ENCODE measurements at places on chromosomes 3 and 15.

GRCh38 chr3:191426311-191426710, 34.7 kb upstream of the PYDC2 start:
- no peak for DNase-seq

GRCh38 chr3:72995337-72995736, 1.3 kb upstream of the PPP4R2 start:
- DNase-seq: no peak

GRCh38 chr15:99283717-99284116, 32.4 kb downstream of the LRRC28 start:
- peak; percentile 15 for DNase-seq

DNA sequence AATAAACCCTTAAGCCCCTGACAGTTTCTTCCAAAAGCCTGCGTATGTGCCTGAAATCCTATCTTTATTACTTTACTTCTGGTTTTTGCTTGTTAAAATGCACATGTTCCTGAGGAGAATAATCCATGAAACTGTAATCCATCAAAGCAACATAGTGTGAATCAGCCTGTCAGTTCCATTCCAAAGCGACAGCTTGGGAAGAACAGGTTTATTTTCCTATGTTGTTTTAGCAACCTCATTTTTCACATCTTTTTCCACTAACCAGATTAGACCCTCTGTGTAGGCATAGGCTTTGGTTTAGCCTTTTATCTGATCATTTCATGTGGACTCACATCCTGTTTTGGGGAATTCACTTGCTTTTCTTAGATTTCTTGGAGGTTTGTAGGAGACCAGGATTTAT, 988.0 kb downstream of the SQOR start:
- DNase-seq: no peak

DNA sequence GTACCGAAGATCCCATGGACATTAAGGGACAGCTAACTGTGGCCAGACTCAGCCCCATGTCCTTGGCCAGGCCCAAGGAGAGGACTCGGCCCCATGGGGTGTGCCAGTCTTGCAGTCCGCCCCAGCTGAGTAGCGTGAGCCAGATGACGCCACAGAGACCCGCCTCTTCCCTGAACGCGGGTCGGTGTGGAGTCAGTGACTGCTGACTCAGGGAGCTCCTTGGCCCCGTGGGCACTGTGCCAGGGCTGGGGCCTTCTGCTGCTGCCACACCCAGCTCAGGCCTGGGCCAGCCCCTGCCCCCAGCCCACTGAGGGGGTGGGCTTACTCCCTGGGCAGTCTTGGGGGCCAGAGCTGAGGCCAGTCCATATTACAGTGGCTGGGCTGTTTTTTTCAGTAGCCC, 52.8 kb downstream of the PLXNA1 start:
- peak; percentile 83 for DNase-seq

- peak; percentile 15 for DNase-seq
These were observed 16.4 kb upstream of the SLC35G2 start for GRCh38 chr3:136802481-136802996.

GRCh38 chr3:117226932-117227331, 517.4 kb downstream of the TUSC7 start:
- no peak for DNase-seq

- DNase-seq: no peak
These were observed 1353.5 kb downstream of the ROBO1 start for GRCh38 chr3:78414261-78414660.

GRCh38 chr15:90435652-90436337, 47.8 kb downstream of the IQGAP1 start:
- DNase-seq: no peak

GRCh38 chr3:179503640-179504039, 52.4 kb upstream of the GNB4 start:
- no peak for DNase-seq

DNA sequence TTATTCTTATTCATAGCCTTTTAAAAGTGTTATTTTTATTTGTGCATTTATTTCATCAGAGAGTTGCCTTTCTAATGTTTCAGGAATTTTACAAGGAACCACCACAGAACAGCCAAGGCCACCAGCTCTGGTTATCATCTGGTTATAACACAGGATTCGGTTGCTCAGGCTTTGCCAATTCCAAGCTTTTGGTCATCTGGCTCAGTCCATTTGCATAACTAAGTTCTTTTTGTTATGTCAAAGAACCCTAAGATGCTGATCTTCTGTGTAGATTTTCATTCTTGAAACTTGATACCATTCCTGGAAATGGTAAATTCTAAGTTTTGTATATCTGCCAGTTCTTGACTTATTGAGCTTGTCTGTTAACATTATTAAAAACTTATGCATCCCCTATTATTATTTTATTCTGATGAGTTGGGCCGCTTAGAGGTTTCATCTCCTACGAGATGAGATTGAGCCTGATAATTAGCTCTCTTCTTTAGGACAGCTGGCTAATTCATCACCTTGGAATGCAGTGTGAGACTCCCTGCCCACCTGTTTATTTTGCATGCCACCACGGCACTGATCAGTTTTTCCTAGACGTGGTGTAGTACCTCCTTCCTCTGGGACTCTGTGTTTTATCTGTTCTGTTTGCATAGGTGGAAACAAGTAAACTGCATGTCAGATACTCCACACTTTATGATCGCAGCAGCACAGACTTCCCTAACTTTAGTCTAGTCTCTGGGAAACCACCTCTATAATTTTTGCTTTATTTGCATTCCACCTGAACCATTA, 264.8 kb downstream of the SLCO3A1 start:
- no peak for DNase-seq

GRCh38 chr3:4577721-4578120, 84.6 kb downstream of the ITPR1 start:
- no peak for DNase-seq

DNA sequence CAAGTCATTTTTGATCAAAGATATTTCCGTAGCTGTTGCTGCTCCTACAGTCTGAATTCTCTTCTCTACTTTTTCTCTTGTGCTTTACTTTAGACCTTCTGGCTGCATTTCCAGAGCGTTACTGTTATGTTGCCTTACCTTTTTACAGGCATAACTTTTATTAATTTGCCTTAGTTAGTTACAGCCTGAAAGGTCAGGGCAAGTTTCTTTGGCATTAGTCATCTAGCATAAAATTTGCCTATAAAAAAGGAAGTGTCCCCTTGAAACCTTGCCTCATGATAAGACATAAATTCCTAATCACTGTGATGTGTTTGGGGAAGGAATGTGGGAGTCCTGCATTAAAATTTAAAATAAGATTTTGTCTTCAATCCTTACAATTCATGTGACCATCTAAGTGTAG, 618.5 kb downstream of the NR2F2 start:
- no peak for DNase-seq

GRCh38 chr3:15754047-15754446, 43.7 kb downstream of the ANKRD28 start:
- DNase-seq: peak; percentile 73

GRCh38 chr15:63560741-63561448, 36.3 kb upstream of the FBXL22 start:
- DNase-seq: no peak

DNA sequence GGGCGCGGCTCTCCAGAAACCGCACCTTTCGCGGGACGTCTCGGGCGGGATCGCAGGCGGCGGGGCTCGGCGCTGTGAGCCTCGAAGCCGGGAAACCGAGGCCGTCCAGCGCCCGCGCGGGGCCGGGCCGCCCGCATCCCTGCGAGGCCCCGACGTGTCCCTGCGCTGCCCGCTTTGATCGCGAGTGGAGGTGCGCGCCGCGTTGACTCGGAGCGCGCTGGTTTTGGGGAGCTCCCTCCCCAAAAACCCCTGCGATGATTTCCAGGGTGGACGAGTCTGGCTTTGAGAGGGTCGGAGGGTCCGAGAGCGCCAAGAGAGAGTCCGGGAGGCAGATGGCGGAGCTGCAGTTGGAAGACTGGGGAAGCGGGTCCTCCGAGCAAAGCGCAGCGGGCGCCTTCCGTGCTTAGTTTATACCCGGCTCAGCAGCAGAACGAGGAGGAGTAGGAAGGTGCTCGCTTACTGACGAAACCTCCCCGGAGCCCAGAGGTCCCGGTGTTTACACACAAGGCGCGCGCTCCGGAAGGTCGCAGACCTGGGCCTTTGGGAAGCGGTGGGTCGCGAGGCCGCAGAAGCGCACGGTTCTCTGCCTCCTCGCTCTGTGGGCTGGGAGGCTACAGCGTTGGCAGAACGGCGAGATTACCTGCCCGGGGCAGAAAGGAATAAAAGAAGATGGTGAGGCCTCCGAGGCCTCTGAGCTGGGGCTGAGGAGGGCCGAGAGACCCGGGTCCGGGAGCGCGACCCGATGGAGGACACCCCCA, 687 bp downstream of the ALDH1A3 start:
- no peak for DNase-seq

DNA sequence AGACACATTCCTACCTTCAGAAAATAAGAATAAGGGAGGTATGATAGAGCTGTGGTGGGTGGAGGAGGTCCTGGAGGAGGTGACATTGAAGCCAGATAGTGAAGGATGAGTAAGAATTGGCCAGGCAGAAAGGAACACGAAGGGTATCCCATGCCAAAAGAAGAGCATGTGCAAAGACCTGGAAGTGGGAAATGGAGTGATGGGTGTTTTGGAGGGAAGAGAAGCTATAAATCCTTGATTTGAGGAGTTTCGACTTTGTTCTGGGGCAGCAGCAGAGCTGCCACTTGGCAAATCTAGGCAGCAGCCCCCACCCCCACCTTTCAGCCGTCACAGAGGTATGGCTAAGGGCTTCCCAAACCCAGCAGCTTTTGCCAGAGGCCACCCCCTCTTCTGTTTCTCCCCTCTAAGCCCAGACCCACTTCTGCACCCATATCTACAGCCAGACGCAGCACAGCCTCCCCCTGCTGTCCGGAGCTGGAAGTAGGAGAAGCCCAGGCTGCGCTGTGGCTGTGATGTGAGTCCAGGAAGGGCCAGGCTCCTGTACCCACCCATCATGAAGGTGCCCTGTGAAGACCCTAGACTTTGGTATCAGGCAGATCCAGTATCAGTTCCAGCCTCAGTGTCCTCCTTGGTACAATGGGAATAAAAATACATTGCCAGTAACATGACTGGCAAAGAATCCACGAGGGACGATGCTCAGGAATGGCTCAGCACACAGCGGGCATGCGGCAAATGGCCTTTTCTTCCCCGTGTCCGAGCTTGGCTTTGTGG, 188.7 kb upstream of the LINGO1 start:
- peak; percentile 80 for DNase-seq

DNA sequence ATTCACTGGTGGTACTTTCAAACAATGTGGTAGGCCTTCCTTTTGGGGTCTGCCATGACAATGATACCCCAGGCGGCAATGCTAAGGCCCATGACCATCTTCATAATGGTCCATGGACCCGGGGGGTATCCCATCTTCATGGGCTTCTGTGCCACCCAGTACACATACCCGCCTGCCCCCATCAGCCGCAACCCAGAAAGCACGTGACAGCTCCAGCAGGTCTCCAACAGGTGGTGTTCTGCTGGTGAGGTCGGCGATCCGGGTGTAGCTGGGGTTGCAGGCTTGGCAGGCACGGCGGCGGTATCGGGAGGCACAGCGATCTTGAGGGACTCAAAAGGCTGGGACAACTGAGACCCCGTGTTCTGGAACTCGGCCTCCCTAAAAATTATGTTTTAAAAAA, 214.5 kb downstream of the SNRPN start:
- no peak for DNase-seq

DNA sequence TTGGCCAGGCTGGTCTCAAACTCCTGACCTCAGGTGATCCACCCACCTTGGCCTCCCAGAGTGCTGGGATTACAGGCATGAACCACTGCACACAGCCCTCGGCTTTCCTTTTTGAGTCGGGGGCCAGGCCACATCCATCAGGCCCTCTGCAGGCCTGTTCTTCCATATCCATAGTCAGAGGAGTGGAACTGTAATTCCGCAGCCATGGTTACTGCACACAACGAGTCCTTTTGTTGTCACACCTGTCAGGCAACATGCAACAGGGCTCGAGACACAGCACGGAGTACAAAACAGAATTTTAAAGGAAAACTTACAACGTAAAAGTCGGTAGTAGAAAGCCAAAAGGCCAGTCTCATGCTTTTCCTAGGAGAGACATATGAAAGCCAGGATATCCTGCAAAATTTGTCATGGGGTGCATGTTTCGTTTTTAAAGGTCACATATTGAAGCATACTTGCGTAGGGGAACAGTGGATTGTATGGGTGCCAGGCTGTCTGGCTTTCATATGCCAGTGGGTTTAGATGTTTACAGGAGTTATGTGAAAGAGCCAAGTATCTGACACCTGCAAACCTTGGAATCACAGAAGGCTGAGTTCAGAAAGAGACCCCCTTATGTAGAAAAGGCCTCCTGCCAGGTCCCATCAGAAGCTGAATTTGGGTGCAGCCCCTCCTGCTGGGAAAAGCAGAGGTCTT, 63.2 kb upstream of the LPP start:
- DNase-seq: no peak

- DNase-seq: no peak
These were observed 747.4 kb upstream of the ARPP21 start for GRCh38 chr3:34891941-34892340.

DNA sequence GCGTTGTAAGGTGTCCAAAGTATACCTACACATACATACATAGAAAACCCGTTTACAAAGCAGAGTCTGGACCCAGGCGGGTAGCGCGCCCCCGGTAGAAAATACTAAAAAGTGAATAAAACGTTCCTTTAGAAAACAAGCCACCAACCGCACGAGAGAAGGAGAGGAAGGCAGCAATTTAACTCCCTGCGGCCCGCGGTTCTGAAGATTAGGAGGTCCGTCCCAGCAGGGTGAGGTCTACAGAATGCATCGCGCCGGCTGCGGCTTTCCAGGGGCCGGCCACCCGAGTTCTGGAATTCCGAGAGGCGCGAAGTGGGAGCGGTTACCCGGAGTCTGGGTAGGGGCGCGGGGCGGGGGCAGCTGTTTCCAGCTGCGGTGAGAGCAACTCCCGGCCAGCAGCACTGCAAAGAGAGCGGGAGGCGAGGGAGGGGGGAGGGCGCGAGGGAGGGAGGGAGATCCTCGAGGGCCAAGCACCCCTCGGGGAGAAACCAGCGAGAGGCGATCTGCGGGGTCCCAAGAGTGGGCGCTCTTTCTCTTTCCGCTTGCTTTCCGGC, 318.6 kb downstream of the FGF12 start:
- DNase-seq: no peak

GRCh38 chr3:59212128-59212779, 162.4 kb upstream of the CFAP20DC start:
- DNase-seq: peak; percentile 10

DNA sequence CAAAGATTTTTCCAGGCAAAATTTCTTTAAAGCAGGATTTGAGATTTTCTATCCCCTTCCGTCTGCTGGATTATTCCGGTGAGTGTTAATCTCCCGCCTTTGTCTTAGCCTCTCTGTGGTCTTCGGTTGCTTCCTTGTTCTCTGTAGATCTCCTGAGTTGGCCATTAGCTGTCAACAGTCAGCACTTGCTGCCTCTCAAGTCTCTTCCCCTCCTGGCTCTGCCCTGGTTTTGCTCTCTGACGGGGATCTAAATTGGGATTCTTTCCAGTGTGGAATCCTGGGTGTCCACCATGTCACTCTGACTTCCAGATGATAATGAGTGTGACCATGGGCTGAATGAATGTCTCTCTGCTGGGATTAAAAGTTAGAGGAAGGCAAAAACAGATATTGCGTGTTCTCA, 121.5 kb downstream of the IGF1R start:
- DNase-seq: no peak

GRCh38 chr3:70272798-70273197, 39.6 kb downstream of the MDFIC2 start:
- no peak for DNase-seq

- no peak for DNase-seq
These were observed 78.8 kb downstream of the MCF2L2 start for GRCh38 chr3:183349421-183350157.

- peak; percentile 84 for DNase-seq
These were observed 473.3 kb upstream of the NR2F2 start for GRCh38 chr15:95857124-95857757.

Measured in foreskin fibroblast (primary cell).